Substantia nigra (tissue), 51 donors: ENCODE measurements at places on chromosomes 13 and 19.

- no peak for DNase-seq
Measured at GRCh38 chr13:97122381-97122996, 99.6 kb upstream of the MBNL2 start.

DNA sequence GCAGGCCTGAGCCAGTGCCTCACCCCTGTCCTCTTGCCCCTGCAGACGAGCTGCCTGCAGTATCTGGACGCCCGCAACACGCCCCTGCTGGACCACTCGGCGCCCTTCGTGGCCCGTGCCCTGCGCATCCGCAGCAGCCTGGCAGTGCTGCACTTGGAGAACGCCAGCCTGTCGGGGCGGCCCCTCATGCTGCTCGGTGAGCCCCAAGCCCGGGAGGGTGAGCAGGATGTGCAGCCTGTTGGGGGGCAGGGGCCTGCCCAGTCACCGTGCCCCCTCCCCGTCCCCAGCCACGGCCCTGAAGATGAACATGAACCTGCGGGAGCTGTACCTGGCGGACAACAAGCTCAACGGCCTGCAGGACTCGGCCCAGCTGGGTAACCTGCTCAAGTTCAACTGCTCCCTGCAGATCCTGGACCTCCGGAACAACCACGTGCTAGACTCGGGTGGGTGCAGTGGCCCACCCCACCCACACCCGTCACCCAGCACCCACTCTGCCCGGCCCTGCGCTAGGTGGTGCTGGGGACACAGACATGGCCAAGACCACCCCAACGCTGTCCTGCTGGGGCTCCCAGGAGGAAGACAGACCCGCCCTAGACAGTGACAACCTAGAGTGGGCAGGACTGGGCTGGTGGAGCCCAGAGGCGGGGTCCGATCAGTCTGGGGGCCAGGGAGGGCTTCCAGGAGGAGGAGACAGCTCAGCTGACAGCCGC is 18.6 kb downstream of the NKPD1 start:
- DNase-seq, result no peak

DNA sequence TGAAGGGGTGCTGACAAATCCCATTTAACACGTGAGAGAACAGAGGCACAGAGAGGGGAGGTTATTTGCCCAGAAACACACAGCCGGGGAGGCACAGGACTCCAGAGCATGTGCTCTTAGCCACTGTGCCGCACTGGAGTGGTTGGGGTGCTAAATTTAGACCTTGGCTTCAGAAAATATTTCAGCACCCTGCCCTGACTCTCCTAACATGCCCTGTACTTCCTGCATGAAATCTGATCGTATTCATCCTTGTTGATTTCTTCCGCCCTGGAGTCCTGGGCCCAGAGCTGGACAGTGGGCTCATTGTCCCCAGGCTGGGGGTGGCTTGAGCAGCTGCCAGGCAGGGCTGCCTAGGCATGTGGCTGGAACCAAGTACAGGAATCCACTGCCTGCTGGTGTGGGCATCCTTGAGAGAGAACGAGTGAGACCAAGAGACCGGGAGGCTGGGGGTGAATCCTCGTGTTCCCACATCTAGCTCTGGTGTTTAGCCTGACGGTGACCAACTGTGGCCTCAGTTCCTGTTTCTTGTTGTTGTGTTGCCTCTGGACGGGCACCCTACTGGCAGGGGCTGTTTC is 5.3 kb downstream of the SLC27A1 start:
- peak; percentile 91 for DNase-seq

GRCh38 chr13:36357692-36358091 is 11.5 kb upstream of the SPART start:
- no peak for DNase-seq

GRCh38 chr13:35706281-35706680 is 229.8 kb upstream of the MAB21L1 start:
- DNase-seq, result no peak

GRCh38 chr19:55605637-55606470 is at the start of gene ZNF865:
Gene ZNF865 (plus strand): TSS chr19:55605647. CDS start chr19:55613619, 7,972 bp downstream.
- DNase-seq, result peak; percentile 47

- DNase-seq, result no peak
Measured at GRCh38 chr13:35484384-35484783, 7.9 kb upstream of the MAB21L1 start.

DNA sequence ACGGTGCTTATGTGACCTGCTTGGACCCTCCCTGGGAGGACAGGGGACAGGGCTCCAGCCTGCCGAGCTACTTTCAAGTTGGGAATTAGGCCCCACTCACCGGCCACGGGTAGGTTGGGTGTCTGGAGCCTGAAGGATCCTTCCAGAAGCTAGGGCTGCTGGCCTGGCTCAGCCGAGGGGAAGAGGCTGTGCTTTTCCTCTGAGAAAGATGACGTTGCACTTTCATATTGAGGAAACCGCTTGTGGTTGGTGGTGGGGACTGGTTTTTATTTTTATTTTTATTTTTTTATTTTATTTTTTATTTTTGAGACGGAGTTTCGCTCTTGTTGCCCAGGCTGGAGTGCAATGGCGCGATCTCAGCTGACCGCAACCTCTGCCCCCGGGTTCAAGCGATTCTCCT is at the start of gene TMEM150B:
TSS of gene TMEM150B (minus strand) at position 170 of the 400 bp plus-strand sequence. CDS start 4,305 bp downstream, outside the sequence.
- no peak for DNase-seq

DNA sequence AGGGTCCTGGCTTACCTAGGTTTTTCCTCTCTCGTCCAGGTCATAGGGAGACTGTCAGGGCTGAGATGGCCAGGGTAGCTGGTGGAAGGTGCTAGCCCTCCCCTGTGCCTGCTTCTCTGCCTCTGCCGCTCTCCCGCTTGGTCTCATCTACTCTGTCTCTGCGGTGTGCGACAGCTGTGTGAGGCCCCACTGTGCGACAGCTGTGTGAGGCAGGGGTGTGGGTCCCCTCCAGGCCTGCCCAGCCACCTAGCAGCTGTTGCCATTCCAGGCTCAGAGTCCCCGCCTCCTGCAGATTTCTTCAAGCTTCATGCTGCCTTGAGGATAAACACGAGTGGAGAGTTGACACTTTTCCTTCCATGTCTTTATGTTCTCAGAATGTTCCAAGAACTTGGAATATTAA is 53.0 kb downstream of the ARHGEF7 start:
- DNase-seq, result no peak

- DNase-seq, result no peak
Measured at GRCh38 chr13:51733374-51734298, 70.3 kb downstream of the DHRS12 start.

DNA sequence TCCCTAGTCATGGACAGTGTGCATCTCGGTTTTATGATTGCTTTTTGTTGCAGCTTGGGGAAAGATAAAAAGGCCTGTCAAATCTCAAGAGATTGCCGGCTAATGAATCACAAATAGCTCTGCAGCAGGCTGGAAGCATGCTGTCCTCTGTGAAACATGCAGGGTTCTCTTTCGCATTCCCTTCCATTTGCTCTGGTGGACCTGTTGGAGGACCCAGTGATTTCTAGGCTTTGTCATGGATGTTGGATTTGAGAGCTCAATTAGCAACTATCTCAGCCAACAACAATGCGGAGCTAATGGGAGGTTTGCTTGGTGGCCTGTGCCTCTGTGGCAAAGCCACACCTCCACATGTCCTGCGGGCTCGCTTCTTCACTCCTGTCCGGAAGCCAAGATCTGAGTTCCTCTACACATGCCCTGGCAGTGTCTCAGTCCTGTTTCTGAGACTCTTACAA is 418.1 kb upstream of the ARGLU1 start:
- DNase-seq, result no peak

DNA sequence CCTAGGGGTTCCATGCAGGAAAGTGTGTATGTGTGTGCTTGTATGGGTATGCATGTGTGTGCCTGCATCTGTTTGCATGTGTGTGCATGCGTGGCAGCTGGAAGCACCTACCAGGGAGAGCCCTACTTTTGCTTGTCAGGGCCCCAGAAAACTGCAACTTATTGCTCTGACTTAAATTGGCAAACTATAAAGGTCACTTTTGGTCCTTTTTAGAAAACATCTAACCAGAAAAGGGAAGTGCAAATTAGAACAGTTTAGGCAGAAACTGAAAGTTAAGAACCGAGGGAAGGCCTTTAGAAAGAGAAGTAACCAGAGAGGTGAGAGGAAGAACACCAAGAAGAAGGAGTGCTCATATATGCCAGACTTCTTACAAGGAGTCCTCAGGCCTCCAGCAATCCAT is 32.5 kb downstream of the DLEU7 start:
- DNase-seq, result no peak

DNA sequence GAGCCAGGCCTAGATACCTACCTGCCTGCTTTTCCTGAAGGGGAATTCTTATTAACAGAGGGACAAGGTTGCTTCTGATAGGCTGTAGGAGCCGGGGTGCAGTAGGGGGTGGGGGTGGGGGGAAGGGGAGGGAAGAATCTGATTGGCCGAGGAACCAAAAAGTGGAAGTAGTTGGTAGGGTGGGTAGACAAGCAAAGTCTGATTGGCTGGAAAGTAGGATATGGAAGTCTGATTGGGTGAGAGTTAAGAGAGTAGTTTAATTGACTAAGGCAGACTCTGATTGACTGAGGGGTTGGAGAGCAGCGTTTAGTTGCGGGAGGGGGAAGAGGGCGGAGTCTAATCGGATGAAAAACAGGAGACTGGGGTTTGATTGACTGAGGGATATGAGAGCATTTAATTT is 9.4 kb upstream of the CYP4F22 start:
- DNase-seq, result no peak

- no peak for DNase-seq
Measured at GRCh38 chr13:98515818-98516465, 61.0 kb downstream of the STK24 start.

DNA sequence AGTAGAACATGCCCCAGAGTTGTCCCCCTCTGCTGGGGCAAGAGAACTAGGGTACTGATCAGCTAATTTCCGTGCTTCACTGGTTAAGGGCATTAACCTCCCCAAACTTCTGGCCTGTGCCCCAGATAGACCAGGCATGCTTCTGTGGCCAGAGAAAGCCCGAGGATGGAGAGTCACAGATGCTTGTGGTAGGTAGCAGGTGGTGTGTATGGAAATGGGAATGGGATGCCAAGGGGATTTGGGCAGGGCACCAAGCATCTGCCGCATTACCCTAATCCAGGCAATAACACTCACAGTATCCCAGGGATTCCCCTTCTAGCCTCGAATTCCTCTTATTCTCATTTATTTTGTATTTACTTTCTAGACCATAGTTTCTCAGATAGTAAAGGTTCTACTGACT is 124.8 kb upstream of the KLF12 start:
- DNase-seq, result no peak
